ENCODE measurements at places on chromosomes 3 and 15.

DNA sequence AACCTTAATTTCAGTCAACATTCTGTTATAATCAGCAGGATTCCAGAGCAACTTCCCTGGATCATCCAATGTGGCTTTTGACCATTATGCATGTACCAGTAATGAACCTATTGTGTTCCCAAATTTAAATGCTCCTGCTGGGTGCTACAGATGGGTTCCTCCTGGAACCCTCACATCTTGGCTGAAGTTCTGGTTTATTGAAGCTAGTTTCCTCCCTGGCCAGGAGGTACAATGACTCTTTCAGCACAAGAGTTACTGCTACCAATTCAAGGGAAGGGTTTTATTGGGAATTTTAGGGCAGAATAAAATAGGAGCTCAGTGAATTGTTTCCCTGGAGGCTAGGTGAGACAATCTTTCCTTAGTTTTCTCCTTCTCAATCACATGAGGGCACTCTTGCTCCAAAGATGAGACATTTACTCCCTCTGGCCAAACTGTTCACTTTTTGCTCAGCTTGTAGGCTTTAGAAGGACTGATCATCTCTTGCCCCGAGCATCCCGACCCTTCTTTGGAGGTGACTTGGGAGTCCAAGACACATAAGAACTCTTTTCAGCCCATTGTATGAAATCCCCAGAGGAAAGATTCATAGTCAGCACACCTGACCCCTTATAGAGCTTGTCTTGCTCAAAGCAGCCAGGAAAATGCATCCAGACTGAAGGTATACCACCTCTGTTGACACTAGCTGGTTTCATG, 8.8 kb upstream of the NPHP3 start:
- DNase-seq = peak; percentile 49

DNA sequence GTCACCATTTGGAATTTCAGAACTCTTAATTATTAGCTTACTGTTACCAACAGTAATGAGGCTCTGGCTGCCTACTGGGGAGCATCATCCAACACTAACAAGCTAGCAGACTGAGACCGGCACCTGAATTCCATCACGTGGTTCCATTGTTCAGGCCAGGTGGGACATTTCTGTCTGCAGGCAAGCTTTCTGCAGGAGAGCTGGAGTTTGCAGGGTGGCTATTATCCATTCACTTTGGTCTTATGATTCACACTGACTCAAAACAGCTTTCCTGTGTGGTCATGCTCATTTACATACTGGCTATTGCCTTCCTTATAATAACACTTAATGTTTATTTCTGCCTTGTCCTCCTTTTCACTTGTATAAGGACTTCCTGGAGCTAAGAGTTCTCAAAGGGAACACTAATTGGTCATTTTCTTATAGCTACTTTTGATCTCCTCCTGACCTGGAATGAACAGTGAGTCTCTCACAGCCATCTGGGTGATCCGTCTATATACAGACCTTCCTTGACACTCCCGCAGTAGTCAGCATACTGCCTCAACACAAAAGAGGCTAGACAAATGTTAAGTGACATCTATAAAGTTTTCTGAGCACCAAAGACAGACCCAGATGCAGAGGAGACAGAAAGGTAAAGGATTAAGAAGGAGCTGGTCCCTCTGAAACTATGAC, 695.4 kb downstream of the FHIT start:
- no peak for DNase-seq

DNA sequence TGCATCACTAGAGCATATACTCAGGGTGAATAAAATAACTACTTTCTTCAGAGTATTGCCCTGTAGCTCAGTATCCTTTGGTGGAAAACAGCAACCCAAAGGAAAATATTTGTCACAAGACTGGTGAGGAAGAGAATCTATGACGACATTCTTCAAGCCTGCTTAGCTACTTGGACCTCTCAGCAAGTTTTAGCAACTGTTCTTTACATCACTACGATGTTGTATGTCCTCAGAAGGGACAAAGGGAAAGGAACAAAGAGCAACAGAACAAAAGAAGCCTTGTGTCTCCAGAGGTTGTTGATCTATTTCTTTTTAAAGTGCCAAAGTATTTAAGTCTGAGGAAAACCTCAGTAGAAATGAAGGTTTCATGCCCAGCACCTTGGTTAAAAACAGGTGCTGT, 746.7 kb downstream of the NAALADL2 start:
- DNase-seq = no peak

DNA sequence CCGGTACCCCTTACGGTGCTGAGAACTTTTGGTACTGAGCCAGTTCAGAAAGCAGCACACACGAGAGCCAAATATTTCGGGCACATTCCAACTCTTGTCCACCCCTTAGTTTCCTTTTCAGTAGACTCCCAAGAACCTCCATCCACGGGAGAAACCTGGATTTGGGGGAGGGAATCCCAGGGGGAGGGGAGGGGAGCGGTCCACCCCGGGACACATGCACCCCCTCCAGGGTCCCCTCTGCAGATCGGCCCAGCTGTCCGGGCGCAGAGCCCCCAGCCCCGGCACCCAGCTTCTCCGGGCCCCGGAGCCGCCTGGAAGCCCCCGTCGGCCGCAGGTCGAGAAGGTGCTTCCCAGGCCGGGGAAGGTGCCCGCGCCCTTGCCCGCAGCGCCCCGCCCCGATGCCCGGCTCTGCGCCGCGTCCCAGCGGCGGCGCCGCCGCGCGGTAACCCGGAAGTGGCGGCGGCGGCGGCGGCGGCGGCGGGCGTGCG, 455 bp upstream of the ABHD17C start:
- DNase-seq = peak; percentile 26

DNA sequence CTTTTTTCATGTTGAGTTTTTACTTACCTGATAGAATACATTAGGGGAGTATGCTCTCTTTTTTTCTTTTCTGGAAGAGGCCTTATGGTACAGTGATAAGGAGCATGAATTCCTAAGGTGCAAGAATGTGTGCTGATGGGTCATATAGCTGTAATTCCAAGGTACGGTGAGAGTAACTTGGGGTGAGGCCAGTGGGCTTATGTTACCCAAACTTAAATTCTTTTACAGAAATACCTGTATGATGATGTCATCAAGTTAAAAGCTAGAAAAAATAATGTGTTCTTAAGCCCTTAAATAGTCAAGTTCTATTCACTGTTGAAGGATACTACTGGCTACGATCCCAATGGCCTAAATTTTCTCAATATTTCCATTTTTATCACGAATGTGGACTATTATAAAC, 111.2 kb downstream of the GMPS start:
- no peak for DNase-seq

DNA sequence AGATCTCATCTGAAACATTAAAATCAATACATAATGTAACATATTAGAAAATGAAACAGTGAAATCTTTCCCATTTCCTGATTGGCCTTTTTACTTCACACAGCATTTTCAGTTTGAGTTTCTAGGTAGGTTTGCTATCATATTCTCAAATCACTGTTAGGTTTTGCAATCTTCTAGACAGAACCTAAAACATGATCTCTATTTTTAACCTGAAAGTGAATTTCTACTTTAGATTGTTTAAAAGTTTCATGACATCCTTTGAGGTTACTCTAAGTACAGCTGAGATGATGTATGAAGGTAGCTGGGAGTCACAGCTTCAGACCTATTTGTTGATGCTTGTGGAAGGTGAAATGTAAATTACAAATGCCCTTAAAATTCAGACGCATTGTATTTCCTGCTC, 118.4 kb upstream of the GPR149 start:
- no peak for DNase-seq

DNA sequence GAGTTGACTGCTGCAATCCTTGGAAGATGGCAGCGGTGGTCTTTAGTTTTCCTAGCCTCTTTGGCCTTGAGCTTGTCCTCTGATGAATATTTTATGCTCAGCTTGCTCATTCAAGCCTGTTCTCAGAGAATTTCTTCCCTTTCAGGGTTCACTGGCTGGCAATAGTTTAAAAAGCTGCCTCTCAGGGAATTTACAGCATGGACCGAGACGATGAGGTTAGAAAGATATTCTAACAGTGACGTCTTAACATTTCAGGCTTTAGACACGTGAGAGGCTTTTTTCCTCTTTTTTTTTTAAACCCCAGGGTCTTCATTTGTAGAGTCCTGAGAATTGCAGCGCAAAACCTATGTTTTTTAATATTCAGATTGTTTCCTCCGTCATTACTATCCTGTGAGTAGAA, 120.3 kb upstream of the CLSTN2 start:
- no peak for DNase-seq

GRCh38 chr3:170196833-170197232, 15.3 kb upstream of the PHC3 start:
- DNase-seq = no peak

DNA sequence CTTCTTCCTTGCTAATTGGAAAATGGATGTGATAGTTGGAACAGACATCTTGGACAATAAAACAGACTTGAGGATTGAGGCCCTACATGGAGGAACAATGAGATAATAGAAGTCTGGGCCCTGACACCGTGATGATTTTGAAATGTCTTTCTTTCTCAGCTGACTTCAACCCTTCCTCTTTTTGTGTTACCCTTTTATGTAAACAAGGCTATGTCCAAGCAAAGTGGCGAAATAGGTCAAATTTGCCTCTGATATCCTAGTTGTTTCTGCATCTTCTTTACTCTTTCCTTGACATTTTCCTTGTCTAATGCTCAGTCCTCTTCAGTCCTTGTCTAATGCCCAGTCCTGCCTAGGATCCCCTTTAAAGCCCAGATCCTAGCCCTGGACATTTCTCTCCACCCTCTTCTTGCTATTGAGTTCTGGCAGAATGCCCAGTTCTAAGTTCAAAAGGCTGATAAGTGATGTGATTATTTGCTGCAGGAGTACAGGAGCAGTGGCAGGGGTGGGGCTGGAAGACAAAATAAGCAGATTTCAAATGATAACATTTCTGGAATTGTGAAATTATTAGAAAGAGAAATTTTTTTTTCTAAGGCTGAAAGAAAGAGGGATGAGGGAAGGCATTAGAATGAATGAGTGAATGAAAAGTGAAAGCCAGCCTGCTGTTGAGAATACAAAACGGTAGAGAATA, 6.5 kb upstream of the VPS8 start:
- DNase-seq = peak; percentile 76

DNA sequence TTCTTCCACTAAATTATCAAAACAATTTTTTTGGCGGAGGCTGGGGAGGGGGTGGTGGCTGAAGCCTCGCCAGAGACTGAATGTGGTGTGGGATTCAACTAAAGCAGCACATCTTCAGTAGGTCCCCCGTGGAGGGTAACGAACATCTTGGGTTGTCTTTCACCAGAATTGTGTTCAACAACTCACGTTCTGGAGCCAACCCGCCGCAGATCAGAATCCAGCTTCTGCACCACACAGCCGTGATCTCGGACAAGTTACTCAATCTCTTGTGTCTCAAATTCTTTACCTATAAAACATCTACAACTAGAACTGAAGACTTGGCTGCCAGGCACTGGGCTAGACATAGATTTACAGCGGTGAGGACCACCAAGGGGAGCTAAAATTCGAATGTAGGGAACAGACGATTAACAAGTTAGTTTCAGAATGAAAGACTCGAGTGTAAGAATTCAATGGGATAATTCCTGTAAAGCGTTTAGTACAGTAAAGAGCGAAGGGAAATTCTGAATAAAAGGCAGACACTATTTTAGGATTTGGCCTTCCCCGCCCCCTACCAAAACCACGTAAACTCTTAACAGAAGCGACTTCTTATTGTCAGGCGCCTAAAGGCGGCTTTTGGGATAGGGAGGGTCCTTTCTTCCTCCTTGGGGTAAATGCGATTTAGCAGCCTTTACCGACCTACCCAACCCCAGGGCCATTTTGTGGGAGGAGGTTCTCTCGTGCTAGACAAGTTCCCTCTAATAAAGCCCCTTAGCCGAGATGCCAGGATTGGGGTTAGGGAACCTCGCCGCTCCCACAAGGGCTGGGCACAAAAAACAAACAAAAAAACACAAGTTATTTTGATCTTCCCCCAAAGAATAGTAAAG, 697 bp upstream of the RAB5A start:
- peak; percentile 53 for DNase-seq

DNA sequence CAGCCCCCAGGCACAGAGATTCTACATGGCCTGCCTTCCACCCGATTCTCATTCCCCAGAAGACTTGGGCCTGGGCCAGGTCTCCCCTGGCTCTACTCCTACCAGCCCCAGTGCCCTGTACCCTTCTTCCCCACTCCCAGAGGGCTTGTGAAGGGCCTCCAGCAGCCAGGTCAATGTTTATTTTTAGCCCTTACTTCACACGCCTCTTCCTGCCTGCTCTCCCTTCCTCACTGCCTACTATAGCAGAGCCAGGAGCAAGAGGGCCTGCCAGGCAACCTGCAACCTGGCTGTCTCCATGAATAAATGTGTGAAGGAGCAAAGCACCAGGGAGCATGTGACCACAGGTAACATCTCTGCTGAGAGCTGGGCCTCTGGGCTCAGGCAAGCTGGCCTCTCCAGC, 26.4 kb upstream of the APEH start:
- peak; percentile 61 for DNase-seq

- DNase-seq = no peak
Measured at GRCh38 chr3:65833761-65834505, 204.8 kb downstream of the MAGI1 start.

- no peak for DNase-seq
Measured at GRCh38 chr3:158152186-158152585, 42.3 kb downstream of the RSRC1 start.

DNA sequence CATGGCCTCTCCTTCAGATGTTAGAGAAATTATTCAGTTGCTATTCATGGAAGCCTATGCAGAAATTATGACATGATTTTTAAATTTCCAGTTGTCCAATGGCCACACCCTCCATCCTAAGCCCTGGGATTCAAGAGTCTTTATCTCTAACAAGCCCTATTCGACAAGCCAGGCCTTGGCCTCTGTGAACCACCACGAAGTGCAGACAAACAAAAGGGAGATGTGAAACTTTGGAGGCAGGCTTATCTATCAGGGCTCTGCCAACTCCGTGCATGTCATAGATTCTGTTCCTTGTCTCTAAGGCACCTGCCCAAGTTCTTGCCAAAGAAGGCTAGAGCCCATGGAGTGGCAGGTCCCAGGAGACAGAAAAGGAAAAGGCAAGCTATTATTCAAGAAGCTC, 212.4 kb upstream of the ADAMTS9 start:
- no peak for DNase-seq

DNA sequence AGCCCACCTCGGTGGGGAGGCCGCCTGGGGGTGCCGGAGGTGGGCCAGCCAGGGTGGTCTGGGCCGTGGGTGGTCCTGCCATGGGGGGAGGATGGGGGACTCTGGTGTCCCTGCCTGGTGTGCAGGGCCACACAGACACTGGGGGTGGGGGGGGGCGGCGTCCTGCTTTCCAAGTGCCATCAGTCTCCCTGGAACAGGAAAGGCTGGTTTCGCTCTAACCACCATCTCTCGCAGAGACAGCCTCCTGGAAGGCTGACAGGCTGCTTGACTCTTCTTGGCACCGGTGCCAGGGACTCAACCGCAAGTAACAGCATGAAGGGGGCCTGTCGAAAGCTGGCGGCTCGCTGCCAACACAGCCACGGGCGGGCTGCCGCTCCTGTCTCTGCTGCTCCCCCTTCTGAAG, 40.3 kb downstream of the RGMA start:
- no peak for DNase-seq

GRCh38 chr3:48756640-48757039, 39.6 kb upstream of the IP6K2 start:
- DNase-seq = no peak

DNA sequence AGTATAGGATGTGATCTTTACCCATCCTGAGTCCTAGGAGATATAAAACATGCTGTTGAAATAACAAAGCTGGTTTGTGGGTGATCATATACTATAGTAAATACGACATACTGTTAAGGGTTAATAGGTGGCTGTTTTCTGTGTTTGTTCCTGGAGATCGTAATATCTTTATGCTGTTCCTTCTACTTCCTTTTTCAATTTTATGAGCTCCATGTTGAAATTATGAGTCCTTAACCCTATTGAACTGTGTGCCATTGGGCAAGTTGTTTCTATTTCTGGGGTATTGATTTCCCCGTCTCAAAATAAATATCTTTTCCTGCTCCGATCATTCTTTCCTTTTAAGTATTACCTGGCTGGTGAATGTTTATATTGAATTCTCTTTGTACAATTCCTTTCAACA, 115.1 kb downstream of the LPP start:
- peak; percentile 35 for DNase-seq
